ENCODE measurements at places on chromosomes 11 and 22. TPM values are rescaled to one million over a fixed set of nuclear protein-coding genes. Genes with fewer than 3 reads are reported as not detected.

DNA sequence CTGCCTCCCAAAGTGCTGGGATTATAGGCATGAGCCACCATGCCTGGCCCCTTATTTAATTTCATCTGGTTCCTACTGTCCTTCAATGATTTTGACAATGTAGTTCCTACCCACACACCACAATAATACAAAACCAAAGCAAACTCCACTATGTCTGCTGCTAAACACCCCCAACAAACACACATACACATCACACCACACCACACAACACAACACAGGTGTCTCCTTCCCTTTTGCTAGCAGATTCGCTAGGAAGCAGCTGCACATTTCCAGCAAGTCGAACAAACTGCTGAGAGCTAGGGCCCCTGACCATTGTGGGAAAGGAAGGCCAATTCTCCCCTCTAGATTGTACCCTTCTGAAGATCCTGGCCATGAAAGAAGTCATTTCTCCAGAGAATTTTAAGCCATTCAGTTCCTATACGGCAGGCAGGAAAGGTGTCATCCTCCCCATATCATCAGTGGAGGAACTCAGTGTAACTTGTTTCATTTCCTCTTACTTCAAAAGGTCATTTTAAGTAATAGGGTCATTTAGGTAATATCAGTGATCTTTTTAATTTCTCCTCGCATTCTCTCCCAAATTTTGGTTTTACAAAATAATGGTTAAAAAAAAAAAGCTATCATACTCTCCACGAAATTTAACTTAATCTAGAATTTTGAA lies 18.5 kb downstream of the NUMA1 start:
- no peak for DNase-seq

DNA sequence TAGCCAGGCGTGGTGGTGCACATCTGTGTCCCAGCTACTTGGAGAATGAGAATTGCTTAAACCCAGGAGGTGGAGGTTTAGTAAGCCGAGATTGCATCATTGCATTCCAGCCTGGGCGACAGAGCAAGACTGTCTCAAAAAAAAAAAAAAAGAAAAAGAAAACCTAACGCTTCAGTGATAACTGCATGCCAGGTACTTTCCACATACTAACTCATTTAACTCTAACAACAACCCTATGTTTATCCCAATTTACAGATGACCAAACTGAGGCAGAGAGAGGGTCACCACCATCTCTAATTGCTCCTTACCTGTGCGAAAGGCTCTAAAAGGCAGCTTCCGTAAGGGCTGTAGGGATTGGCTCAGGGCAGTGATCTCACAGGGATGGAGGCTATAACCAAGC lies 11.6 kb downstream of the PISD start:
- no peak for DNase-seq

- no peak for DNase-seq
Measured at GRCh38 chr11:990101-990500, 46.4 kb downstream of the MUC6 start.

- no peak for DNase-seq
Measured at GRCh38 chr11:133969112-133969511, 12.3 kb upstream of the IGSF9B start.

The PPARA gene
- total RNA-seq = 74.8 TPM

The RNH1 gene
- total RNA-seq = 106 TPM
